Activated naive CD4-positive, alpha-beta T cell treated with anti-CD3 and anti-CD28 coated beads for 36 hours (primary cell): ENCODE measurements at places on chromosomes 3 and 15.
A peak's percentile ranks its signal among the peaks of the same experiment; 100 is the strongest.

DNA sequence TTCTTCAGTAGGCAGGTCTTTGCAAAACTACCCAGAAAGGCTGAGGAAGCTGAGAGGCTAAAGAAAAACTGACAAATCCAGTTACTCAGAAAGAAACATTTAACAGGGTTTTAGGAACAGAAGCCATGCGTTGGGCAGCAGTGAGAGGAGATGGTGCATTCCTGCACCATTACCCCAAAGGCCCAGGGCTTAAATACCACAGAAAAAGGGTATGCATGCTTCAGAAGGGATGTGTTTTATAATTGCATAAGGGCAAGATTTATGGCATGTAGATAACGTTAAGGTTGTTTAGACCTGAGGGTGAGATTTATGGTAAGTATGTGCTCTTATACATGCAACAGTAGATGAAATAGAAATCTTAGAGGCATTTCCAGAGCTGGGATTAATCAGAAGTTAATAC is 10.0 kb downstream of the C3orf52 start:
- no peak for DNase-seq

- no peak for DNase-seq
These were observed 8.2 kb upstream of the APEH start for GRCh38 chr3:49665822-49666519.

GRCh38 chr3:139601191-139601961 is 61.8 kb upstream of the RBP1 start:
- DNase-seq = no peak

DNA sequence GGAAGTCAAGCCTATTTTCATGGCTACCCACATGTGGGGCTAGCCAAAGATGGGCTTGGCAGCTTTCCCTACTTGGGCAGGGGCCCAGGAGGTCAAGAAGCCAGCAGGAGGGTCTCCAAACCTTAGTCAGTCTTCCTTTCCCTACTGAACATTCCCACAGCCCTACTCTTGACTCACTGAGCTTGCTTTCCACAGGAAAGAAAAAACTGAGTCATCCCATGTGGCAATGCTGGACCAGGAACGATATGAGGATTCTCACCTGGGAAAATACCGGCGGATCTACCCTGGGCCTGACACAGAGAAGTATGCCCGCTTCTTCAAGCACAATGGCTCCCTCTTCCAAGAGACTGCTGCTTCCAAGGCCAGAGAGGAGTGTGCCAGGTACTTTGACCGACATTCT is 3.7 kb upstream of the NGRN start:
- no peak for DNase-seq

- DNase-seq = peak; percentile 81
These were observed 146.2 kb downstream of the KLF13 start for GRCh38 chr15:31472636-31473384.

DNA sequence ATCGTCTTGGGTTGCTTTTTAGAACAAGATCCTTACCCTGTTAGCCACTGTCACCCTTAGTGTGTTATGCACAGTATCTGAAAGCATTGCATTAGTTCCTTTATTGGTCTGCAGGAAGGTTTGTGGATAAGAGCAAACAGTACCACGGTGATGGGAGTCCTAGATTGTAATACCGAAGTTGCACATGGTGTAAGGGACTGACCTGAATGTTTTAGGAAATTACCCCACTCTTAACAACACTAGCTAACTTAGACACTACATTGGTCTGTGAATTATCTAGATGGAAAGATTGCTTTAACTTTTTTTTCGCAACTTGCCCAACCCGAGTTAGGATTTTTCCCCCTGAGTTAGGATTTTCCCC is 1.3 kb downstream of the STT3B start:
- peak; percentile 25 for DNase-seq

- no peak for DNase-seq
These were observed 68.0 kb upstream of the XCR1 start for GRCh38 chr3:46095307-46095706.

DNA sequence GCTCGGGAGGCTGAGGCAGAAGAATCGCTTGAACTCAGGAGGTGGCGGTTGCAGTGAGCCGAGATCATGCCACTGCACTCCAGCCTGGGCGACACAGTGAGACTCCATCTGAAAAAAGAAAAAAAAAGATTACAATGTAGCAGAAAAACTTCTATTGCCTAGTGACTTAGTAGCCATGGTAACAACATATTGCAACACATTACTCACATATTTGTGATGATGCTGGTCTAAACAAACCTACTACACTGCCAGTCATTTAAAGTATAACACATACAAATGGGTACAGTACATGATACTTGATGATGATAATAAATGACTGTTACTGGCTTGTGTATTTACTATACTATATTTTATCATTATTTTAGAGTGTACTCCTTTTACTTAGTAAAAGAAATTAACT is 125.6 kb downstream of the PLOD2 start:
- DNase-seq = no peak

GRCh38 chr15:26234976-26235767 is 372.0 kb upstream of the ATP10A start:
- no peak for DNase-seq
